ENCODE measurements at places on chromosomes 16 and 17.

DNA sequence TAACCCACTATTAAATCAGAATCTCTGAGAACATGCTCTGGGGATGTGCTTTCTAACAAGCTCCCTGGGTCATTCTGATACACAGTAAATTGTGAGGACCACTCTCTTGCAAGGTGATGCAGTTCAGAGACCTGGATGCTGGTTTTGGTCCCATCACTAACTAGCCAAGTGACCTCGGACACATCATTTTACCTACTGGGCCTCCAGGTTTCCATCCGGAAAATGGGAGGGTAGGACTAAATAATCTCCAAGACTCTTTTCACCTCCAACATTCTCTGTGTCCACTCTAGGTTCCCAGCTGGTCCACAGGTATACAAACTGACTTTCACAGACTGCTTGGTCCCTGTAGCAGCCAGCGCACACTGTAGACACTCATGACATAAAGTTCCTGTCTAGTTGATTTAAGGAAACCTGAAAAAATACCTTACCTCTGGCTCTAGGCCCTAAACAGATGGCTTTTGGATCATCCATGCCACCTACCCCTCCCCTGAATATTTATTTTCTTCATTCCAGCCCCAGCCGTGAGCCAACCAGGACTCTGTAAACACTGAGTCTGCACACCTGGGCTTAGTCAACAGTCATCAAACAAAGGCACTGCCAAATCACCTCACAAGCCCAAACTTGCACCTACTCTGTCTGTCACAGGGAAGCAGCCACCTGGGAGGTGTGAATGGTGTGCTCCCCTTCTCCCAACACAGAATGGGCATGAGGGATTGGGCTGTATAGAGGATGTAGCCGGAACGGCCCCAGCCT lies 51.3 kb upstream of the MRPS23 start:
- no peak for DNase-seq

DNA sequence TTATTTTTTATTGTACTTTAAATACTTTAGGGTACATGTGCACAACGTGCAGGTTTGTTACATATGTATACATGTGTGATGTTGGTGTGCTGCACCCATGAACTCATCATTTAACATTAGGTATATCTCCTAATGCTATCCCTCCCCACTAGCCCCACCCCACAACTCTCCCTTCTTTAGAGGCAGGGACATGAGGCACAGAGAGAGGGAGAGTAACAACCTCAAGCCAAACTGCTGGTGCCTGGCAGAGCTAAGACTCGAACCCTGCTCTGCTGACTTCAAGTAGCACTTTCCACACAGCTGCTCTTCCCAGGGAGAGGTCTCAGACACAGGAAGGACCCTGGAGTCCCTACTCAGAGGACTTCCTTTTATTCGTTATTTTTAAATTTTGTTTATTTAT lies 69.4 kb downstream of the WSB1 start:
- no peak for DNase-seq

DNA sequence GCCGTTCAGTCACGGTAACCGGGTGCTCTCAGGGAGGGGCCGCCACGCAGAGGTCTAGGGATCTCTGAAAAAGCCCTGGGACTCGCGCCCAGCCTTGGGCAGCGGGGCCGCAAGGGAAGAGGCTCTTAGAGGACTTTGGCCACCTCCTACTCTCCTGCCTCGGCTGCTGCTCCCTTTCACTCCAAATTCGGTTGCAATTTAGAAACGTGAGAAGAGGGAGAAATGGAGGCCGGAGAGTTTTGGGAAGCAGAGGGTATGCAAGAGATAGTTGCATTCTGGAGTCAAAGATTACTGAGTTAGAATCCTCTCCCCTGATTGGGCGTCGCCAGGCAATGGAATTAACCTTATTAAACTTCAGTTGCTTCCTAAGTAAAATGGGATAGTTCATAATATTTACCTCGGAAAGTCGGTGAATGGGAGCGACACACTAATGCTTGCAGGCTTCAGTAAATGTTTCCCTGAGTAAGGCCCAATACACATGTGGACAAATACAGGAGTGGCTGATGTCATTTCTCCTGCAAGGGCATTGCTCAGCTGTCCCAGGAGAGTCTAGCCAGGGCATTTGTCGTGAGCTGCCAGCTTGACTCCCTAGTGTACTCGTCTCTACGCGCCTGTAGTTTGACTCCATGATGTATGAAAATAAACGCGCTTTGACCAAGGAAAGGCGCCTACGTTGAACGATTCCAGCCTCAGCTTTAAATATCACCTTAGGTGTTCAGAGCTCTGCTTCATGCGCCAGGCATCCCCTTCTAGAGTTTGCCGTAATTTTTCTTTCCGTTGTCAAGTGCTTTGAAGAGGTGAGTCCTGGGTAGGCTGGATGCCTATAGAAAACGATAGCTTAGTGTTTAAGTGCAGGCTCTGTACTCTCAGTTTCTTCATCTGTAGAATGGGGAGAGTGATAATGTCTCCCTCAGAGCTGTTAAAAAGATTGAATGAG lies 667 bp downstream of the OGFOD1 start:
- DNase-seq: no peak

- no peak for DNase-seq
Observed at GRCh38 chr17:15954222-15954621, 9.3 kb downstream of the ADORA2B start.

DNA sequence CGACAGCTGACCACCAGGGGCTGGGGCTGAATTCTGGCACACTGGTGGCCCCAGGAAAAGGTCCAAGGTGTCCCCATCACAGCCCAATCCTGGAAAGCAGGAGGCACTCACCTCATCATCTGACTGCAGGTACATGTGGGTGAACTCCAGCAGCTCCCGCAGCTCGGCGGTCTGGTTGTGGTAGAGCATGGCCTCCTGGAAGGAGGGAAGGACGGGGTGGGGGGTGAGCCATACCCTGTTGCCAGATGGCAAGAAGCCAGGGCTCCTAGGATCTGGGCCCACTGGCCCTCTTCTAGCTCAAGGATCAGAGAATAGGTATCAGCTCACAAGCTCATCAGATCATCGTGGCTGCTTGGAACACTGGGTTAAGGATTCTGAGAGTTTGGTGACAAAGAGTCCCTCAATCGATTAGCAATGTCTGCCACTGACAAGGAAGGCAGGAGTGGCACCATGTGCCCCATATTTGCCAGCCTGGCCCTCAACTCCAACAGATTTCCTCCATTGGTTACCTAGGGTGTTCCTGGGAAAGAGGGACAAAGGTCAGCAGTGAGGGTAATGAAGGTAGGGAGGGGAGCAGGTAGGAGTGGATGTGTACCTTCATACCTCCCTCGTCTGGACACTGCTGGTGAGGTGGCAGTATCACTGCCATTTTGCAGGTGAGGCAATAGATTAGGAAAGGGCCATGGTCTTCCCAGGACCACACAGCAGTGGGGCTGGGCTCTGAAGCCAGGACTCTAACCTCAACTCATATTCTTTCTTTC lies 4.9 kb downstream of the P3H4 start:
- no peak for DNase-seq

DNA sequence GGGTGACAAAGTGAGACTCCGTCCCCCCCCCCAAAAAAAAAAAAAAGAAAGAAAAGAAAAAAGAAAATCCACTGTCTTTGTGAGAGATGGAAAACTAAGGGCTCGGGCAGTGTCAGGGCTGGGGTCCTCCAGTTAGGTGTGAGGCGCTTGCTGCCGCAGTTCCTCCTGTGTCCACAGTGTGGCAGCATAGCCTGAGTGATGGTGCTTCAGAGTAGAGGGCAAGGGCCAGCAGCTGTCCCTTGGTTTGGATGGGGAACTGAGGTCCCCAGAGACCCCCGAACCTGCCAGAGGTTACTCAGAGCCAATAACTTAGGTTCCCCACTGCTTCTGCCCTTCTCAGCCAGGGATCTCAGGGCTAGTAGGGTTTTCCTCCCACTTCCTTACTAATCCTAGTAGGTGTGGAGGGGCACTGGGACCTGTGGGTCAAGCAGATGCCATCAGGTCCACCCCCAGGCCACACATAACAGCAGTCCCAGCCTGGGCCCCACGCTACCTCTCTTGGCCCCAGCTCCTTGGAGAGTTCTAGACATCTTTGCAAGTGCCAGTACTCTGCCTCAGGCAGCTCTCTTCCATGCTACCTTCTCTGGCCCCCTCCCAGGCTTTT lies 7.9 kb upstream of the LLGL1 start:
- DNase-seq: peak; percentile 57

DNA sequence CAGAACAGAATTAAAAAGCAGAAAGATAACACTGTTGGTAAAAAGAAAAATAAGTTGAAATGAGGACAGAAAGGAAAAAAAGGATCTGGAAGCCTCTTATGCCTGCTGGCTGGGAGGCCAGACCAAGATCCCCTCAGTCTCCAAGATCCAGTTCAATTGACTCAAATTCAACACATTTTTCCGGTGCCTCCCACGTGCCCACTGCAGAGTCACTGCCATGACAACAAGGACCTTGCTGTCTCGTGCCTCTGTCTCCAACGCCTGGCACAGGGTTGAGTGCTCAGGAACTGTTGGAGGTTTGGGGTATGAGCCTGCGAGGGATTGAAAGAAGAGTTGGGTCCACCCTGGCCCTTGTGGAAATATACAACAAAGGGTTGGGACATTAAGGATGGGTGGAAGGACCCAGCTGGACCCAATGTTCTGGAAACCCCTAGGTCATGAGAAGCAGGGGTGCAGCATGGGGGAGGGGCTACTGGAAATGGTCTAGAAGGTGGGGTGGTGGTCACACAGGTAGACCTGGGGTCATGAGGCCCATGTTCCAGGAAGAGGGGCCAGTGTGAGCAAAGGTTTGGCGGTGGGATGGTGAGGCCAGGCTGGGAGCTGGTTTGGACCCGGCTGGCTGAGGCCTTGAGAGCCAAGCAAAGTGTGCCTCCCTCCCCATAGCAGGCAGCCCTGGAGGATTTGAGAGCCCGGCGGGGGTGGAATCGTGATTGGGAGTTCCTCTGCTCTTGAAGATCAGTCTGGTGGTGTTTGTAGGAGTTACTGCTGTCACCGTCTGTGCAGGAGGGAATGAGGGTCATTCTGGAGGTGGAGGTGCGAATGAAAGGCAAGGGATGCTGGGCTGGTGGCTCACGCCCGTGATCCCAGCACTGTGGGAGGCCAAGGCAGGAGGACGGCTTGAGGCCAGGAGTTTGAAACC lies 1.3 kb downstream of the IL34 start:
- no peak for DNase-seq

DNA sequence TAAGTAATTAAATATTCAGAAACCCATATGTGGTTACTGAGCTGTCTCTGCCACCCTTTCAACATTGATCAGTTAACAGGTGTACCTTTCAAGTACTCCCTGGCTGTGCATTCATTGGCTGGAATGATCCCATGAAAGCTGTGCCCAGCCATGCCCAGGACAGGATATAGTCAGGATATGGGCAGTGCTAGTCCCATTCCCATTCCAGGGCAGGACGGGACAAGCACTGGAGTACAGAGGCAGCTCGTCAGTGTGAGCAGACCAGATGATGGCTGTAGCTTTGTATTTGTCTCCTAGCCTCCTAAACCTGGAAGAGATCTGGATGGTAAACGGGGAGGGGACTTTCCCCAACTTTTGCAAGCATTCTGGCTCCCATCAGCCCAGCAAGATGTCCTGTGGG lies 22.5 kb downstream of the HEATR3 start:
- DNase-seq: no peak

- no peak for DNase-seq
Observed at GRCh38 chr16:85987750-85988078, 88.8 kb downstream of the IRF8 start.

DNA sequence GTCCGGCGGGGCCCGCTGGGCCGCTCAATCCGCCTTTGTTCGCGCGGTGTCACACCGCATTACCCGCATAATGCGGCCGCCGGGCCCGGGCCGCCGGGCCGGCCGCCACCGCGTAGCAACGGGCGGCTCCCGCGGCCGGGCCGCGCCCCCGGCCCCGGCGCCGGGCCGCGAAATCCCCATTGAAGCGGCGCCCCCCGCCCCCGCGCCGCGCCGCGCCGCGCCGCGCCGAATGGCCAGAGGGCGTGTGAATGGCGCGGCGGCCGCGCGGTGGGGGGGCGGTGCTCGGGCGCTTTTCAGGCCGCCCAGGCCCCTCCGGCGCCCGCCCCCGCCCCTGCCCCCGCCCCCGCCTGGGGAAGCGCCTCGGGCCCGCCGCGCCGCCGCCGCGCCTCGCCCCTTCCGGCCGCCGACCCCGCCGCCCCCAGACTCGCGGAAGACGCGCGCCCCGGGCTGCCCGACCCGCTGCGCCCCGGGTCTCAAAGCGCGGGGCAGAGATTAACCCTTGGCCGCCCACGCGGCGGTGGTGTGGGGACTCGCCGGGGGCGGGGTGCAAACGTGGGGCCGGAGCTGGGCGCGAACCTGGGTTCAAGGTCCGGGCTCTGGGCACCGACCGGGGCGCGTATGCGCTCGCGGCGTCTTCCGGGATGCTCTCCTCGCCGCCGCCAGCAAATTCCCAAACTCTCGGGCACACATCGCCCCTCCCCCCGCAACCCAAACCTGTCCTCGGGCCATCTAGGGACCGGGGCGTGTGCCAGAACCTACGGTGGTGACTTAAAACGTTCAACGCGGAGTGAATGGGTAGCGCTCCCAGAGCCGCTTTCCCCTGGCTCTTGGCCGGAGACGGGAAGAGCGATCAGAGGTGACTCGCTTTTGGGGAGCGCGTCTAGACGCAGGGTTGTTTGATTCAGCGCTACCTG lies 46.7 kb downstream of the WNT3 start:
- DNase-seq: peak; percentile 13

GRCh38 chr17:43979011-43979410 lies 25.3 kb upstream of the PYY start:
- DNase-seq: no peak

DNA sequence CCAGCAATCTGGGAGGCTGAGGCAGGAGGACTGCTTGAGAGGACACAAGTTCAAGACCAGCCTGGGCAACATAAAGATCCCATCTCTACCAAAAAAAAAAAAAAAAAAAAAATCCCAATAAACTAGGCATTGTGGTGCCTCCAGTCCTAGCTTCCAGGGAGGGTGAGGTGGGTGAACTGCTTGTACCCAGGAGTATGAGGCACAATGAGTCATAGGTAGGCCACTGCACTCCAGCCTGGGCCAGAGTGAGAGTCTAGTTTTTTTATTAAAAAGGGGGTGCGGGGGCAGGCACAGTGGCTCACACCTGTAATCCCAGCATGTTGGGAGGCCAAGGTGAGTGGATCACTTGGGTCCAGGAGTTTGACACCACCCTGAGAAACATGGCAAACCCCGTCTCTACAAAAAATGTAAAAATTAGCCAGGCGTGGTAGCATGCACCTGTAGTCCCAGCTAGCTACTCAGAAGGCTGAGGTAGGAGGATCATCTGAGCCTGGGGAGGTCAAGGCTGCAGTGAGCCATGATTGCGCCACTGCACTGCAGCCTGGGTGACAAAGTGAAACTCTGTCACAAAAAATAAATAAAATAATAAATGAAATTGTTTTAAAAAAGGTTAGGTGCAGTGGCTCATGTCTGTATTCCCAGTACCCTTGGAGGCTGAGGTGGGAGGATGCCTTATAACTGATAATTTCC lies 7.8 kb upstream of the CHST6 start:
- DNase-seq: no peak

DNA sequence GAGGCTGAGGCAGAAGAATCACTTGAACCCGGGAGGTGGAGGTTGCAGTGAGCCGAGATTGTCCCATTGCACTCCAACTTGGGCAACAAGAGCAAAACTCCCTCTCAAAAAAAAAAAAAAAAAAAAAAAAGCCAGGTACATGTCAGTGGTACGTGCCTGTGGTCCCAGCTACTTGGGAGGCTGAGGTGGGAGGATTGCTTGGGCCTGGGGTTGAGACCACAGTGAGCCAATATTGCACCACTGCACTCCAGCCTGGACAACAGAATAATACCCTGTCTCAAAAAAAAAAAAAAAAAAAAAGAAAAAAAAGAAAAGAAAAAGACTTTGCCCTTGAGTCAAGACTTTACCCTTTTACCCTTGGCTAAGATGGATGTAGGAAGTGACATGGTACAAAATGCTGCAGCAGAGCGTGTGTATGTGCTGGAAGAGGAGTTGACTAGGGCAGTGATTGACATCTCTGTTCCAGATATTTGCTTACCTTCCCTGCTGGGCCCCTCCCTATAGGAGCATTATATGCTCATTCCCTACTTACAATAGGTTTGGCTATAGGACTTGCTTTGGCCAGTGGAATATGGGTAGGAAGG lies 10.6 kb downstream of the STX4 start:
- DNase-seq: no peak
